ENCODE measurements at places on chromosomes 7 and 10.

- DNase-seq, result no peak
These were observed 5.4 kb upstream of the CCDC71L start for GRCh38 chr7:106666353-106666752.

DNA sequence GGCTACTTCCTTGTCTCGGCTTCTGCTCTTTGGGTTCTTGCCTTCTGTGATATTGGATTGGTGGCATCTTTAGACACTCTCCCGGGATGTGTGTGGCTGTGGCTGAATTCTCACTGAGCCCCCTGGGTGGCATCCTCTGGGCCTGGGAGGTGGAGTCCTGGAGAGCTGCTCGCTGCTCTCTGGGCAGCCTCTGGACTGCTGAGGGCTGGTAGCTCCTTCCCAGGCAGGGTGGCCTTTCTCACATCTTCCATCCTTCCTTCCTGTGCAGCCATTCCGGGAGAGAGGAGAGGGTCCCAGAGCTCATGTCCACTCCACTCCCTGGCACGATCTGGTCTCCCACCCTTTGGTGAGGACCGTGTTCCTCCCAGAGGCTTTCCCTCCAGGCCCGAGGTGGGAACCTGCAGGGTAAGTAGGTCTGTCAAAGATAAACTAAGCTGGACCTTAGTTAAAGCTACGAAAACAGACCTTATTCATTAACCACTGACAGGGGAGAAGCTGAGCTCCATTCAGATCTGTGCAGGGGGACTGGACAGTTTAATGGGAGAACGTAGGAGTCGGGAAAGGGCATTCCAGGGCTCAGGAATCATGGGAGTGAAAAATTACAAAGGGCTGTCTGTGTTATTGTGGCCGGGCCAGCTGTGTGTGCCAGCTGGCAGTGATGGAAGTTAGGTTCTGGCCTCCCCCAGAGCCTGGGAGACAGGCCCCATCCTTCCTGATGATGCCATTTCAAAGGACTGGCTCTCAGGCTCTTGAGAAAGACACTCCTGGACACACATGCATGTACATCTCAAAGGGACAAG, 8.7 kb downstream of the ATP6V0E2 start:
- no peak for DNase-seq

DNA sequence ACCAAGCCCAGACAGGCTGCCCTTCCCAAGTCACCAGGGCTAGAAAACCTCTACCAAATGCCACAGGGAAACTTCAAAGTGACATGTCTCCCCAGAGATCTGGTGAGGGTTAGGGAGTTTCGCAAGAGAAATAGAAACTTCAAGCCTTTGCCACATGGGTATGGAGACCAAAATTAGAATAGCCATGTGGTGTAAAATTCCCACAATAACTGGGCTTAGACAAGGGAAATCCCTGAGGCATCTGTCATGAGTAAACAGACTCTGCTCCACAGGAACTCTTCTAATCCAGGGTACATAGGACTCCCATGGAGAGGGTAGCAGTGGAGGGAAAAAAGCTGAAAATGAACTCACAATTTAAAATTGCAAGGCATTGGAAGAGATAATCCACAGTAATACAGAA, 14.3 kb downstream of the ADAM12 start:
- no peak for DNase-seq

DNA sequence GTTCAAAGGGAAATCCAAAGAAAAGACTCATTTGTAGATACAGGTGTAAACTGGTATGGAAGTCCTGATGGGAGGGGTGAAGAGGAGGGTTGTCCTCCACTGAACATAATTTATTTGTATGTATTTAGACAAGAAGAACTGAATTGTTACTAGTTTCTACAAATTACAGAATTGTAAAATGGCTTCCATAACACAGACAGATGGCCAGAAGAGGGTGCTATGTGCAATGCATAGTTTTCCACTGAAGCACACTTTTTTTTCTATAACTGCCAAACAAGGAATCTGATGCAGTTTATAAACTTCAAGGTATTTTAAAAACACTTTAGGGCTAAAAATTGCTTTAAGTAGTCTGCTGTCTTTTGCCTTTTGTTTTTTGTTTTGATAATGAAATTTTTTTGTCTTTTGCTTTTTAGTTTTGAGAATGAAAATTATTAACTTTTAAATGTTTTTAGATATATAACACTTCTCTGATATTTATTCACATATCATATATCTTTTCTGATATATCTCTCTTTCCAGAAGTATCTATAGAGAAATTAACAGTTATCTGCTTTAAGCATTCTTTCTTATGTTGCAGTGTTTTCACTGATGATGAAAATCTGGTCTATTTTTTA, 58.5 kb downstream of the PHYHIPL start:
- no peak for DNase-seq

GRCh38 chr10:11756766-11757315, 14.7 kb downstream of the ECHDC3 start:
- no peak for DNase-seq

- no peak for DNase-seq
These were observed 155.7 kb downstream of the TRIL start for GRCh38 chr7:28802450-28802849.

GRCh38 chr7:65239324-65239706, 134.3 kb upstream of the ZNF92 start:
- no peak for DNase-seq

GRCh38 chr7:138919216-138919615, 62.0 kb downstream of the KIAA1549 start:
- no peak for DNase-seq

DNA sequence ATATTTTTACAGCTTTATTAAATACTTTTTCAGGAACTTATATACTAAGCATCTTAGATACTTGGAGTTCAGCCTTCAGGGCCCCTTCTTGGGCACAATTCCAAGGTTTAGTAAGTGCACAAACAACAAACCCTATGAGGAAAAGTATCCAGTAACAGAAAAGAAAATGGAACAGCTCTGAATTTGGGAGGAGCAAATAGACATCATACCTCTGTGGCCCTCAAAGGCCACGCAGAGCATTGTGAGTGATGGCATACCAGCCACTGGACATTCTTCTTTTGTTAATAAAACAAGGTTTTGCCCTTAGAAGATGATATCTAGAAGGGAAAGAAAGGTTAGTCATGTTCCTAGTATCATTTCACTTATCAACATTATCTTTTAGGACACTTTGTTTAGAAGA, 46.0 kb downstream of the ST7 start:
- DNase-seq, result no peak

- no peak for DNase-seq
These were observed 1138.8 kb downstream of the XPNPEP1 start for GRCh38 chr10:108784534-108784933.

DNA sequence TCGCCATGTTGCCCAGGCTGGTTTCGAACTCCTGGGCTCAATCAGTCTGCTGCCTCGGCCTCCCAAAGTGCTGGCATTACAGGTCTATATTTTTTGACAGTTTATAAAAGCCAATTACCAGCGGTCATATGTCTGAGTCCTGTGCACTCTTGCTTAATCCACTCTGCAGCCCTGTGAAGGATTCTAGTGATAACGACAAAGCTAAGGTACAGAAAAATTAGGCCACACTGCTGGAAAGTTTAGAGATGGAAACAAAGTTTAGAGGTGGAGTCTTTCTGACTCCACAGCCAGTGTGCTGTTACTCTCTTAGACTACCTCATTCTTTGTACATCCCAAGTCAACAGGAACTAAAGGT, 707 bp downstream of the PTER start:
- no peak for DNase-seq

- DNase-seq, result no peak
These were observed 154.0 kb downstream of the RAB11FIP2 start for GRCh38 chr10:117892681-117893220.

- DNase-seq, result no peak
These were observed 8.1 kb upstream of the OLAH start for GRCh38 chr10:15035385-15036301.

GRCh38 chr7:46864716-46865115, 717.2 kb downstream of the TNS3 start:
- DNase-seq, result no peak

DNA sequence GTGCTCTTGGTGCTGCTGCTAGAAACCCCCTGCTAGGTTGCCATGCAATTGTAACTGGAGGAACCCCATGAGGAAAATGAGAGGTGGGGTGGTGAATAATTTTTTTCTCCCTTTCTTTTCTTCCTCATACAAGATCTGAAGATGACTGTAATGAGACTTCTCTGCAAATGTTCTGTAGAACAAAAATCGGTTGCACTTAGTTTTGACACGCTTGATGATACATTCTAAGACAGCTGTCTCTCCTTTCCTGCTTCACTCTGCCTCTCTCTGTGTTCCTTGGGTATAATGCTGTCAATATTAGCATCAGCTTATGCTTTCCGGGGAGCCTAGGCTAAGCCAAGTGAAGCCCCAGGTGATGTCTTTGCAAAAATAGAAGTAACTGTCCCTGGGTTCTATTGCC, 721.5 kb downstream of the POM121L12 start:
- no peak for DNase-seq

DNA sequence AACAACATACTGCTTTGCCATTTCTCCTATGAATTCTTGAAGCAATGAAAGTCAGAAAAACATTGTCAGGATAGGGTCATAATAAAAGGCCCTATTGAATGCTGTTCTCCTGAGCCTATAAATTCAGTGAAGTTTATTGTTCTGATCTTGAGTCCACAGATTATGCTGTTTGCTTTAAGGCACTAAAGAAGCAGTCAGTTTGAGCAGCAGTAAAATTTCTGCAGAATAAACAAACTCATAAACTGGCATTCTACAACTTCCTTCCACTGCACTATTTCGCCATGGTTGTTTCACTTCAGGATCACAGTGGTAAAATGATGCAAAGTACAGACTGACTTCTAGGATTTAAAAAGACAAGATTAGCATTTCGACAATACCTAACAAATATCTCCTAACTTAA, 503.2 kb downstream of the SH2D4B start:
- no peak for DNase-seq

DNA sequence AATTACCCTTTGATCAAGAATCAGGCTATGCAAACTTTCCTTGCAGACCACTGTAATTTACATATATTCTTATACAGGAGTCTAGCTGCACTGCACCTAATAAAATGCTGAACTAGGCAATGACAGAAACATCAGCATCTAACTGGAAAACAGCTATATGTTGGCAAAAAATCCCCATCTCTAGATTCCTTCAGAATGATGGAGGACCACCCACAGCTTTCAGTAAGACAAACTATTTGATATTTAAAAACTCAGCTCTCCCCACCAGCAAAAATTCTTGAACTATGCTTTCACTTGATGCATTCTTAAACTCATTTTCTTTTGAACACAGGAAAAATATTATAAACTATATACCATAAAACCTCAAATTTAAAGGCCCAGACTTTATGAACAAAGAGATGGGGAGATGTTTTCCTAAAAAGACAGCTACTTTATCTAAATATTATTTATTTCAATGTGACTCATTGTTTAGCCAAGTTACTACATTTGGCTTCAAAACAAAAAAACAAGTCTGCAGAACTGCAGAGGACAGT, 77.4 kb downstream of the SEMA3C start:
- no peak for DNase-seq

GRCh38 chr7:44307301-44307900, 18.0 kb downstream of the CAMK2B start:
- peak; percentile 64 for DNase-seq

DNA sequence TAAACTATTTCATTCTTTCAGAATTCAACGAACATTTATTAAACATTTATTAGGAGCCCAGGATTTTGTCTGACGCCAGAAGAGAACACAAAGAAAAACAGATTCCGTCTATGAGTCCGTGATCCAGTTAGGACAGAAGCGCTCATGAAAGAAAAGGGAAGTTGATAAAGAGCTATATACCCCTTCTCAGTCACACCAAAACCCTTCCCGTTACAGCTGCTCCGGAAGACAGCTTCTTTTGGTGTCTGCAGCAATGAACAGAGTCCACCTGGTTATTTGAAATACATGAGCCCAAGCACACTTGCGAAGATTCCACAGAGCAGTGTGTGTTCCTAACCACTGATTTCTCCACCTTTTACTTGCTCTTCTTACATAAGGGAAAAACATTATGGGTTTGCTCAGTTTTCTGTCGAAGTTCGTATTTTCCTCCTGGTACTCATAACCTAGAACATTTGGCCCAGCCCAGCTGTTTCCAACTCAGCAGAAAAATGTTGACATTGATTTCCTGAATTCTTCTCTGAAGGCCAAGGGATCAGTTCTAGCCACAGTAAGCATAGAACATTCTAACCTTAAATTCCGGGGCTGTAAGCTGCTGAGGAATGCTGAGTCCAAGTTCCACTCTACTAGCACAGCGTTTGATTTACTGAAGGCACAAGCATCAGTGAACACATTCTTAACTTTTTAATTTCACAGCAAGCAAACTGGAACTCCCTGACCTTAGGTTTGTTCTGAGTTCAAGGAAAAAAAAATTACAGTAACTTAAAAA, 206.5 kb downstream of the SORCS1 start:
- DNase-seq, result peak; percentile 16

DNA sequence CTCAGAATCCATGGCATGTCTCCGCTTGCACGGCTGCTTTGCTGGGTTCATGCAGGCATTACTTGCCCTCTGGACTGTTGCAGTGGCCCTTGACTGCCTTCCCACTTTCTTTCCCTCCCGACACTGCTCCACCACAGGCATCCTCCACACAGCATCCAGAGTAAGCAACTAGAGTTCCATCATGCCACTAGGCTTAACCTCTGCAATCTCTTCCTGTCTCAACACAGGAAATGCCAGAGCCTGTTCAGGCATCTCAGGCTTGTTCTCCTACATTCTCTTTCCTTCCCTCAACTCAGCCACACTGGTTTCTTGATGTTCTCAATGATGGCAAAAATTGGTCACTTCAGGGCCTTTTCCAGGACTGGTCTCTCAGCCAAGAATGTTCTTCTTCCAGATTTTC, 284.5 kb upstream of the KLF6 start:
- no peak for DNase-seq

- DNase-seq, result no peak
These were observed 240.2 kb downstream of the MAD1L1 start for GRCh38 chr7:1992554-1992953.

GRCh38 chr10:90888387-90888786, 16.6 kb downstream of the RPP30 start:
- no peak for DNase-seq

DNA sequence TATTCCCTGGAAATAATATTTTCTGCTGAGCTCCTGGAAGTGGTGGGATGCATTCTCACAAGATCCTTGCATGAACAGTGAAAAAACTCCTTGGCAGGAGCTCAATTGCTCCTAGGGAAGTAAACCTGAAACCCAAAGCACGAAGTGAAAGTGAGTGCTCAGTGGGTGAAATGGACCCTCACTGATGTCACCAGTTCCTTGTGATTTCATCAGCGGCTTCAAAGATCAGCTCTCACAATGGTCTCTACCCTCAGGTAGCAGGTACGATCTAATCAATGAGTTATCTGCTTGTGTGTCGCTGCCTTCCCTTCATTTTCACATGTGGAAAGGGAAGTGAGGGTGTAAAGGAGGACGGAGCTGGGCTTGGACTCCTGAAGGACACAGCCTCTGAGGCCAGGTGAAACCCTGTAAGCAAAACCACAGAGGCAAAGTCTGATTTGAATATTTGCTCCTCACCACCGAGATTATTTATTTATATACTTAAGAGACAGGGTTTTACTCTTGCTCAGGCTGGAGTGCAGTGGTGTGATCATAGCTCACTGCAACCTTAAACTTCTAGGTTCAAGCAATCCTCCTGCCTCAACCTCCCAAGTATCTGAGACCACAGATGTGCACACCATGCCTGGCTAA, 255.4 kb upstream of the LYZL1 start:
- no peak for DNase-seq

- no peak for DNase-seq
These were observed 54.2 kb downstream of the LHFPL3 start for GRCh38 chr7:104382616-104383015.

GRCh38 chr7:37920305-37920848, at the start of gene EPDR1:
Gene EPDR1 (plus strand): TSS chr7:37920640. CDS start chr7:37920940, 300 bp downstream.
- peak; percentile 46 for DNase-seq

- DNase-seq, result no peak
These were observed 14.8 kb downstream of the PDAP1 start for GRCh38 chr7:99393355-99394187.

GRCh38 chr7:132242192-132242812, 334.0 kb downstream of the PLXNA4 start:
- DNase-seq, result no peak
